BJ (cell line): ENCODE measurements at places on chromosomes 11 and 22. TPM values are rescaled to one million over a fixed set of nuclear protein-coding genes. Genes with fewer than 3 reads are reported as not detected.

GRCh38 chr11:44749189-44749588 lies 22.4 kb downstream of the TSPAN18 start:
- no peak for DNase-seq

- no peak for DNase-seq
Measured at GRCh38 chr22:32707971-32708370, 93.5 kb upstream of the TIMP3 start.

DNA sequence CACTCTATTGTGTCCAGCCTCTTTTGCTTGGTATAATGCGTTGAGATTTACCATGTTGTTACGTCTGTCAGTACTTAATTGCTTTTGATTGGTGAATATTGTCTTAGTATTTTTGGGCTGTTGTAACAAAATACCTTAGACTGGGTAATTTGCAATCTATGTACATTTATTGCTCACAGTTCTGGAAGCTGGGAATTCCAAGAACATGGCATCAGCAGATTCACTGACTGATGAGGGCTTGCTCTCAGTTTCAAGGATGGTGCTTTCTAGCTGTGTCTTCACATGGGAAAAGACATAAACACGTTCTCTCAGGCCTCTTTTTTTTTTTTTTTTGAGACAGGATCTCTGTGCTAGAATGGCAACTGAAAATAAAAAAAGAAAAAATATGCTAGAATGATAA lies 46.7 kb upstream of the INCENP start:
- no peak for DNase-seq

DNA sequence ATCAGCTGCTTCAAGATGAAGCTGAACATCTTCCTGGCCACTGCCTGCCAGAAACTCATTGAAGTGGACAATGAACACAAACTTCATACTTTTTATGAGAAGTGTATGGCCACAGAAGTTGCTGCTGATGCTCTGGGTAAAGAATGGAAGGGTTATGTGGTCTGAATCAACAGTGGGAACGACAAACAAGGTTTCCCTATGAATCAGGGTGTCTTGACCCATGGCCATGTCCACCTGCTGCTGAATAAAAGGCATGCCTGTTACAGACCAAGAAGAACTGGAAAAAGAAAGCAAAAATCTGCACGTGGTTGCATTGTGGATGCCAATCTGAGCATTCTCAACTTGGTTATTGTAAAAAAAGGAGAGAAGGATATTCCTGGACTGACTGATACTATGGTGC lies 22.2 kb upstream of the BIRC3 start:
- DNase-seq, result no peak

TOB2 gene
- polyA plus RNA-seq, result 16.6 and 24.3 TPM in 2 replicates

KCTD21 gene
- polyA plus RNA-seq, result 11.8 and 16.3 TPM in 2 replicates

VPREB1 gene
- polyA plus RNA-seq, result not detected in 2 replicates

DNA sequence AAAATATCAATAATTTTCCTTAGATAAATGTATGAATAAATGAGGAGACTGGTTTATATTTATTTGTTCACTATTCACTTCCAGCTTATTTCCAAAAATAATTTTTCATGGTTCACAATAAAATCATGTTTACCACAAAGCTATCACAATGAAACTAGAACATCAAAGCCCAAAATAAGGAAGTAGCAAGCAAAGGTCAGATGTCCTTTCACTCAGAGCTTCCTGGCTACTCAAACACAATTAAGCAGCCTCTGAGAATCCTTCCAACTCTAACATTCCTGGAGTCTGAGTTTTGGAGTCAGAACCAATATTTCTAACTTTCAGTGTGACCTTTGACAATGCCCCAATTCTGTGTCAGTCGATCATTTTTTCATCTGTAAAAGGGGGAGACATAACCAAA lies 527.0 kb downstream of the SOX6 start:
- DNase-seq, result no peak

- no peak for DNase-seq
Measured at GRCh38 chr22:23073526-23074229, 3.4 kb downstream of the GNAZ start.

TTLL1 gene
- 19.2 and 22.1 TPM in 2 replicates for polyA plus RNA-seq

APOA1 gene
- polyA plus RNA-seq, result not detected in 2 replicates

C11orf71 gene
- polyA plus RNA-seq, result 2.1 and 2.2 TPM in 2 replicates

OR51B2 gene
- polyA plus RNA-seq, result not detected in 2 replicates

MRGPRF gene
- polyA plus RNA-seq, result 13.8 and 24.4 TPM in 2 replicates

- DNase-seq, result no peak
Measured at GRCh38 chr11:46697303-46697702, 3.1 kb downstream of the ARHGAP1 start.

- peak; percentile 10 for DNase-seq
Measured at GRCh38 chr11:13667245-13667644, 1.2 kb upstream of the FAR1 start.

GRCh38 chr11:11669233-11669846 lies 47.5 kb upstream of the GALNT18 start:
- no peak for DNase-seq

GRCh38 chr11:22371160-22371559 lies 33.0 kb downstream of the SLC17A6 start:
- no peak for DNase-seq

DNA sequence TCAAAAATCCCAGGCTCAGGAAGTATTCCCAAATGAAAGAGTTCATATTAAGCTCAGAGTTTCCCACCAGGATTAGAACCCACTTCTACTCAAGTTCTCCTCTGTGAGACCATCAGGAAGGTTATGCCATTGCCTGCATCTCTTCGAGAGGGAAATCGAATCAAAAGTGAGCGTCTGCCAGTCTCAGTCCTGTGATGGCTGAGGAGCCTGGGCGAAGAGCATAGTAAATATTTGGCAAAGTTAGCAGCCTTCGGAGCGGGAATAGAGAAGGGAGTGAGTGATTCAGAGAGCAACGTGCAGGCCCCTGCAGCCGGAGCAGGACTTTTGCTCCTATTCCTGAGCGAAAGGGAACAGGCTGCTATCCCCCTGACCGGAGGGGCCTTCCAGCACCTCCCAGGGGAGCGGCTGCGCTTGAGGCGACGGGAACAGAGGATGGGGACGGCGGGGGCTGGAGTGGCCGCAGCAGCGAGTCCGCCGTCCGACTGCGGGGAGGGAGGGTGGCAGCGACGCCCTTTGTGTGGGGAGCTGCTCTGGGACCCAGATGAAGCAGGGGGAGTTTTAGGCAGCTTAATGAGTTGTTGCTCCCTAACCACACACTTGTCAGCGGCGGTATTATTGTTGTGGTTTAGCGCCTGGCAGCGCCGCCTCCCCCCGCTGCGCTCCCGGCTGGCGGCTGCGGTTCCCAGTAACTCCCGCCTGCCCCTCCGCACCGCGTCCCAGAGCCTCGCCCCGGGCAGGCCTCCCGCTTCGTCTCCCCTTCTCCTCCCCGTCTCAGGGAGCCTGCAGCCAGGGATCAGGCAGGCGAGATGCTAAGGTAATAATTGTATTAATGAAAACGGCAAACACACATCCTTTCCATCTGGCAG lies 21.7 kb upstream of the NRGN start:
- no peak for DNase-seq

DNA sequence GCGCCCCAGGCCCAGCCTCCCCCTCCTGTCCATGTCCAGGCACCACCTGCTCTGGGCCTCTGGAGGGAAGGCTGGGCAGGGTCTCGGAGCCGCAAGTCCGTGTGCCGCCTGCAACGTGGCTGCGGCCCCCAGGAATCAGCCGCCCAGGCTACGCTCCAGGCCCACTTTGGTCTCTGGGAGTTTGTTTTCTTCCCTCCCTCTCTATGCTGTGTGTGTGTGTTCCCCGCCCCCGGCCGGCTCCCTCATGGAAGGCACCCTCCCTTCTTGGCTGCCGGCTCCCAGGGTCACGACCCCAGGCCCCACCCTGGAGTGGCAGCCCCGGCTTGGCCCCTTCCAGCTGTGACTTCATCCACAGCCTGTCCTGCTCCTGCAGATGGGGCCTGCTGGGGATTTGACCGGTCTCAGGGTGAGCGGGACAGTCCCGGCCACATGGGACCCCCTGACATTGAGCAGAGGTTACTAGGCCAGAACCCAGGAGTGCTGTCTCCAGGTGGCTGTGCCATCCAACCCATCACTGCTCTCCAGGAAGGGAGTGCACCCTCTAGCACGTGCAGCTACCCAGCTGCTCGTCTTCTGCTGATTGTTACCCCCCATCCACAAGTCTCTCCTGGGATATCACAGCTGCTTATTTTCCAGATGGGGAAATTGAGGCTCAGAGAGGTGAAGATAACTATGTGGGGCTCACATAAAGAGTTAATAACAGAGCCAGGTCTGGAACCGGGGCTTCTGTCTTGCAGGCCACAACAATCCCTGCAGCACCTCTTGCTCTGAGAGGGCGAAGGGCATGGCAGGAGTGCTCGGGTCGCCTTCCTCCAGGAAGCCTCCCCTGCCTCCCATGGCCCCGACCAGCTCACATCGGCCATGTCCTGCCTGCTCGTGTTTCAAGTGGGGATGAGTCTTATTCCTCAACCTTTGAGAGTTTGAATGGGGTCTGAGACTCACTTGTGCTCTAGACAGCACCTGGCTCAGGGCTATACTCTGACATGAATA lies 2.8 kb upstream of the LIF start:
- no peak for DNase-seq

DNA sequence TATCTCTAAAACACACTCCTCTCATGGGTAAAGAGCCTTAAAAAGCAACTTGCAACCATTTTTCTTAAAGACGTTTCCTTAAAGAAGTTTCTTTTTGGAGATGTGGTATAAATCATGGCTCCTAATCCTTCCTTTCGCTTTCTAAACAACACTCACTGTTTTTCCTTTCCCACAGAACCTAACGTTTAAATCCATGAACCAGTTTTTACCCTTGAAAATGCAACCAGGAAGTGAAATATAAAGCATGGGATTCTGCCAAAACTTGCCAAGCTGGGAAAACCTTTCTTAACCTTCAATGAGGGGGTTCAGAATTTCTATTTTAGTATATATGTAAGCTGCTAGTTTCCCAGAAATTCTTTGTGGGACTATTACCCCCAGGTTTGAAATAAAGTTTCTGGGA lies 8.6 kb downstream of the PLEKHA7 start:
- DNase-seq, result no peak

GRCh38 chr11:104830080-104830479 lies 68.2 kb downstream of the CASP12 start:
- DNase-seq, result peak; percentile 13
